ENCODE measurements at places on chromosomes 13 and 19.
A peak's percentile ranks its signal among the peaks of the same experiment; 100 is the strongest.

DNA sequence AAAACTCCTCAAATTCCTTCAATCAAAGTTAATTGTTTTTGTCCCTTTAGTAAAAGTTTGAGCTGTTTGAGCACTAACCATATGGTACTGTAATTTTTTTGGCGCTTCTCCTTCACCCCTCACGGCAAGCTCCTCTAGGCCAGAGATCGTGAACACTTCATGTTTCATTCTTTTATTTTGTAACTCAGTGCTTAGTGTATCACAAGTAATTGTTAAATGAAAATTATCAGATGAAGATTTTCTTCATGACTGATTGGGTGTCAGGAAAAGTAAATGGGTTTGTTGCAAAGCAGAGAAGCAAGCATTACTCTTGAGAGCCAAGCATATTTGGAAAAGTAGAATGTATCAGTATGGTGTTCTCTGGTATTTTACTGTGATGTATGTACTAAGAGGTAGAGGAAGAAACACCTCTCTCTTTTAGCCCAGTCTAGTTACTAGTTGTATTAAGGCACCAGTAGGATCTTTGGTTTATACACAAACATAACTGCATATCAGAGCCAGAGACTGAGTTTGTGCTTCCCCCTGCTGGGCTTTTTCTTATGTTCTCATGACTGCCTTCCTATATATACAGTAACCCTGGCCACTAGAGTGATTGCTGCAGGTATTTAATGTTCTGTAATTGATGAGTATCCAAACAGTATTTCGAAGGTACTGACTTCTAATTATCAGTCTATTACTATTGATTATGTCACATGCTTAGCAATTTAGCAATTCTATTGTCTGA lies 202.3 kb upstream of the KLHL1 start:
- DNase-seq: no peak

DNA sequence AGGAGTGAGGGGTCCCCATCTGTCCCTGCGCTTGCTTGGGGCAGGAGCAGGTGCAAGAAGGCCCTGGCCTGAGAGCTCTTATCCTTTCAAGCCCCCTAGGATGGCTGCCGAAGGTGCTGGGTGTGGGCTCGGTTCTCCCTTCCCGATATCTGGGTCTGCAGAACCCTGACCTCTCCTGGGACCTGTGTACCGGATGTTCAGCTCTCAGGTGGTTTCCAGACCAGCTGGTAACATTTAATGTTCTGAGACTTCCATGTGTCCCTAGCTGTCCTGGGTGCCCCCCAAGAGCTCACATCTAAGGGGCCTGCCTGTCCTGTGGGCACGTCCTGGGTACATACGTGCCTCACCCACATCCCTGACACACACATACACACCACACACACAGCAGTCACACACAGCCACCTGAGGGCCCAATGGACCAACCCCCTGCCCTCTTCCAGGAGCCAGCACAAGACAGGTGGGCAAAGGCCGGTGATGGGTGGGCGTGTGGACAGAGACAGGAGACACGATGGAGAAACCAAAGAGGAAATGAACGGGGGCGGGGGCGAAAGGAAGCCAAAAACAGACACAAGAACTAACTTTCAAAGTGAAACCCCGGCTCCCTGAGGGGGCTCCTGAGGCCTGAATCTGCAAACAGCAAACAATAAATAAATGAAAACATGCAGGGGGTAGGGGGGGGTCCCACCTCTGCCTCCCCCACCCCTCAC lies 124.3 kb downstream of the PTPRS start:
- DNase-seq: no peak

GRCh38 chr13:100988921-100989320 lies 314.3 kb upstream of the TMTC4 start:
- DNase-seq: no peak

- DNase-seq: peak; percentile 85
Measured at GRCh38 chr19:13104360-13104847, 1.7 kb upstream of the LYL1 start.

DNA sequence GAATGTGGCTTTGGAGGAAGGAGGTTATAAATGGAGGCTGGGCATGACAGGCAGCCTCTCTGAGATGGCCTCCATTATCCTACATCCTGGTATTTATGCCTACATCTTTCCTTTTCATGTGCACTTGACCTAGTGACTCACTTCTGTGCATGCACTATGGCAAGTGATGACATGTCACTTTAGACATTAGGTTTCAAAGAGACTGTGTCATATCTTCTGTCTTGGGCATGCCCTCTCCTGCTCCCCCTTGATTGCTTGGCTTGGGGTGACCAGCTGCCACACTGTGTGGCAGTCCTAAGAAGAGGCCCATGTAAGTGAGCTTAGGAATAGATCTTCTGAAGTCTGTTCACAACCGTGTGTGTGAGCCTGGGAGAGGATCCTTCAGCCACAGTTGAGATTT lies 472.8 kb downstream of the FGF9 start:
- no peak for DNase-seq

DNA sequence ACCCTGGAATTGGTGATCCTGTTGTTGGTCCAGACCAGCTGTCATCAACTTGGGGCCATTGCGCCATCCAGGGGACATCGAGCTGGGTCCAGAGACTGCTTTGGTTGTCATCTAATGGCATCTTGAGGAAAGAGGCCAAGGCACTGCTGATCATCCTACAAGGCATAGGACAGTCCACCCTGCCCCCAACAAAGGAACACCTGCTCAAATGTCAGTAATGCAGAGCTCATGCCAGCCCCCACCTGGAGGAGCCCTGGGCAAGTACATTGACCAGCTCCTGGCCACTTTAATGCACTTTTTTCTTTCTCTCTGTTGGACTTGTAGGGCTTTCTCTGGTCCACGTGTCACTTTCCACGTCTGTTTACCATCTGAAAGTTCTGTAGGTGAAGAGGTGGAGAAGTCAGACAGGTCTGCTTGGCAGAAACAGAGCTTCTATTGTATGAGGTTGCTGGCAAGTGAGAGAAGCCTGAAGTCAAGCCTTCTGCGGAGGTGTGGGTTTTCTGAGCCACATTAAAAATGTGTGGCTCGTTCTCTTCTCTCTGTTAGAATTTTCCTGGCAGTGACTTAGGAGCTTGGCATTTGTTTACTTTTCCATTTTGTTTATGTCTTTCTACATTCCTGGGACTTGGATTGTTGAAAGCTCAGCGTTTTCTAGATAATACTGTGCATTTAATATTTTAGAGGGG lies 124.0 kb upstream of the RNF113B start:
- DNase-seq: no peak

GRCh38 chr19:5895409-5895808 lies 8.2 kb downstream of the NDUFA11 start:
- DNase-seq: no peak

- DNase-seq: no peak
Measured at GRCh38 chr13:113658836-113659235, 838 bp upstream of the ATP4B start.

All from stimulated activated naive B cell treated with anti-CD40 and anti-IgM and Interleukin-4, amounts not matched to agents 10 μg/mL and 1 μg/mL and 100 μg/mL, for 72 hours (primary cell).